ENCODE measurements at places on chromosomes 11 and 22.

DNA sequence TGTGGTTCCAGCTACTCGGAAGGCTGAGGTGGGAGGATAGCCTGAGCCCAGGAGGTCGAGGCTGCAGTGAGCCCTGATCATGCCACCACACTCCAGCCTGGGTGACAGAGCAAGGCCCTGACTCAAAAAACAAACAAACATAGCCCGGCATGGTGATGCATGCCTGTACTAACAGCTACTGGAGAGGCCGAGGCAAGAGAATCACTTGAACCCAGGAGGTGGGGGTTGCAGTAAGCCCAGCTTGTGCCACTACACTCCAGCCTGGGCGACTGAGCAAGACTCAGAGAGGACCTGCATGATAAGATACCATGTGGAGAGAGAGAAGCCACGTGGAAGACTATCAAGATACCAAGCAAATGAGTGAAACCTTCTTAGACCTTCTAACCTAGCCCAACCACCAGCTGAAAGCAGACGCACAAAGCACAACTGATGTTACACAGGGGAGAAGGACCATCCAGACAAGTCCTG, 36.1 kb downstream of the AMBRA1 start:
- DNase-seq = no peak

- DNase-seq = no peak
These were observed 41.8 kb downstream of the OSBPL5 start for GRCh38 chr11:3123305-3123704.

- no peak for DNase-seq
These were observed 8.9 kb upstream of the SAMM50 start for GRCh38 chr22:43946384-43946667.

DNA sequence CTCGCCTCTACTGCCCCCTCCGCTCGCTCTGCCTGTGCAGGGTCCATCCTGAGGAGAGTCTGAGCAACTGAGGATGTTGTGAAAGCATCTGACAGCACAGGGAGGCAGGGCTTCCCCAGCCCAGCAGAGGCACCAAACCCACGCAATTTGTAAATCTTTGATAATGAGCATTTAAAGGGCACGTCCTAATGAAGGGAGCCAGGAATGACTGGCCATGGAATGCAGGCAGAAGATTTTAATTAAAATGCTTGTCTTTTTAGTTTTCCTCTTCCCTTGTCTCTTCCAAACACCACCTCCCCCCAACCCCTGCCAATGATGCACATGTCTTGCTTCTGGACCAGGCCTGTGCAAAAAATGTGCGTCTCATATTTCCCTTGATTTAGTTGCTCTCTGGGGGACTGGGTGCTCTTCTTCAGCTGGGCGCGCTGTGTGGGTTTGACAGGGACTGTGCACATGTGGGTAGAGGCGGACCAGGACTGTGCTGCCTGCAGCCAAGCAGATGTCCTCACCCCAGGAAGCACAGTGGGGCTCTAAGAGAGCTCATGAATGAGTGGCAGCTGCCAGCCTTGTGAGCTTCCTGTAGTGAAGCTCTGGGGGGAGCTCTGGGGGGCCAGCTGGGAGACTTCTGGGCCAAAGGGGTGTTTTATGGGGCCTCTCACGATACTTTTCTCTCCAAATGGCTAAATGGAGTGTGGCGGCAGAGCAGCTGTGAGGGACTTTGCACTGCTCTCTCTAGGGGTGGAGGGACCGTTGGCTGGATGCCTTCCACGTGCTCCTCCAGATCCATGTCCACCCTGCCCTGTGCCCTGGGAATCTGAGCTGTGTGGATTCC, 273.5 kb downstream of the ST3GAL4 start:
- DNase-seq = no peak

- DNase-seq = no peak
These were observed 75.0 kb downstream of the PPP2R1B start for GRCh38 chr11:111691176-111691575.

DNA sequence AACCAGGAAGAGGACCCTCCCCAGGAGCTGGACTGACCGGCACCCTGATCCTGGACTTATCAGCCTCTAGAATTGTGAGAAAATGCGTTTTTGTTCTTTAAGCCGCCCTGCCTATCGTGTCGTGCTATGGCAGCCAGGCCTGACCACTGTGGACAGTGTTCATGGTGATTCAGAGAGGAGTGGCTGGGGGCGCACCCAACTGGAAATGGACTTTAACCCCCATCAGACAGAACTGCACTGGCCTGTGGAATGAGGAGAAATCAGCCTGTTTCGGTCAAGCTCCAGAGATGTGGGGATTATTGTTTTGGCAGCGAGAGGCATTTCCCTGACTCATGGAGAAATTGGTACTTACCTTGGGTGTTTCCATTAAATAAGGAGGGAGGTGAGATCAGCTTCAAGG, 1437.8 kb downstream of the BRD1 start:
- DNase-seq = no peak

DNA sequence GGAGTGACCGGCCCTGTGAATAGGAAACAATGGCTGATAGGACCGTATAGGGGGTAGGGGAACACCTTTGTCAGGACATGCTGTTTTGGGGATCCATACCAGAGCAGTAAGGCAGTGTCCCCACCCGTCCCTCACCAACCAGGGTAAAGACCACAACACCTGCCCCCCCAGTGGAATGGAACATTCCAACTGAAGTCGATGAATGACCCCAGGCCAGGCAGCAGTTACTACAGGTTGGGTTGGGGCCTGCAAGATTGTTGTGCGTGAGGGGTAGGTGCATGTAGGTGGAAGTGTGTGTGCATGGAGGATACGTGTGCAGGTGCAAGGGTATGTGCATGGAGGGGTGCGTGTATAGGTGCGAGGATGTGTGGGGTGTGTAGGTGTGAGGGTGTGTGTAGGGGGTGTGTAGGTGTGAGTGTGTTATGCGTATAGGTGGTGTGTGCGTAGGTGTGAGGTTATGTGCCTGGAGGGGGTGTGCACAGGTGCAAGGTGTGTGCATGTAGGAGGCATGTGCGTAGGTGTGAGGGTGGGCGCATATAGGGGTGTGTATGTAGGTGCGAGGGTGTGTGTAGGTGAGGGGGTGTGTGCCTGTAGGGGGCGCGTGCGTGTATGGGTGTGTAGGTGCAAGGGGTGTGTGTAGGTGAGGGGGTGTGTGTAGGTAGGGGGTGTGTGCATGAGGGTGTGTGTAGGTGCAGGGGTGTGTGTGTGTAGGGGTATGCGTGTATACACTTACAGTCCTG, 32.9 kb downstream of the PISD start:
- DNase-seq = no peak

- no peak for DNase-seq
These were observed 48.4 kb upstream of the HSD17B12 start for GRCh38 chr11:43632181-43632580.

- no peak for DNase-seq
These were observed 98.6 kb downstream of the GRIK4 start for GRCh38 chr11:120610111-120610510.
